ENCODE measurements at places on chromosomes 2 and 18.

GRCh38 chr2:208366215-208367127, 40.1 kb upstream of the PTH2R start:
- DNase-seq, result no peak

- no peak for DNase-seq
Observed at GRCh38 chr2:119472749-119473148, 41.1 kb downstream of the TMEM37 start.

- DNase-seq, result no peak
Observed at GRCh38 chr2:101619191-101619591, 78.3 kb upstream of the MAP4K4 start.

DNA sequence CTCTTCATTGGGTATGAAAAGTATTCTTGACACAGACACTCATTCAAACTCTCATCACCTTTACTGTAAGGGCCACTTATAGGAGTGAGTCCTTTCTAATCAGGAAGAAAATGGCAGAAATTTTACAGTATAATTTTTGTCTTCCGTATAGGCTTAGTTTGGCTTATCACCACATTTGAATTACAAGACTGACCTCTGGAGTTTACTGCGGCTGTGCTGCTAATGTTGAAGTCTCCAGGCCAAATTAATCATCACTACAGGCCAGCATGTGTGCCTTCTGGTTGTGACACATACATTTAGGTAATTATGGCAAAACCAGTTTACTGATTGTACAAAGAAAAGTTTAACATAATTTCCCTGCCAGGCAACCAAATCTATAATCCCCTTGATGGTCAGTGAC, 753.6 kb upstream of the GCFC2 start:
- no peak for DNase-seq

DNA sequence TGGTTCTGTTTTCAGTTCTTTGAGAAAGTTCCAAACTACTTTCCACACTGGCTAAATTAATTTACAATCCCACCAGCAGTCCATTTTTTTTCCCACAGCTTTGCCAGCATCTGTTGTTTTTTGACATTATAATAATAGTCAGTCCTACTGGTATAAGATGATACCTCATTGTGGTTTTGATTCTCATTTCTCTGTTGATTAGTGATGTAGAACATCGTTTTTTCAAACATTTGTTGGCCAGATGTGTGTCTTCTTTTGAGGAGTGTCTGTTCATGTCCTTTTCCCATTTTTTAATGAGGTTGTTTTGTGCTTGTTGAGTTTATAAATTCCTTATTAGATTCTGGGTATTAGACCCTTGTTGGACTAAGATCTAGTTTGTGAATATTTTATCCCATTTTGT, 376.8 kb upstream of the NT5C1B start:
- no peak for DNase-seq

DNA sequence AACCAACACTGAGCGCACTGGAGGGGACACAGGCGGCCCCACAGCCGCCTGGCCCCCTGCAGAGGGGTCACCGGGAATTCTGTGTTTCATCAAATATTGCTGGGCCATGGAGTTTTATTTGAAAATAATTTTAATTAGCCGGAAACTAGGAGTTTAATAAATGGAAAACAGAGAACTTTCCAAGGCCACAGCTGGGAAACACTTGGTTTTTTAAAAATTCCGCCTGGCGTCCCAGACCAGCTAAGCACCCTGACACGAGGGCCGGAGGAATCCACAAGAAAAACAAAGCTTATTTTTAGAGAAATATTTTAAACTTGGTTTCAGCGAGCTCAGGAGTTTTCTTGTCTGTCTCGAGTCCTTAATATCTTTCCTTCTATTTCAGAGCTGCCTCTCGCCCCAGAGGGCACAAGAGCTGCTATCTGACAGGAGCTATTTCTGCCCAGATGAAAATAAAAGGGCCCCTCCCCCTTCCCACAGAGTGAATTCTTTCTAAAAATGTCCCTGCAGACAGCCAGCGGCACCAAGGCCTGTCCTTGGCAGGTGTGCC, 8.2 kb downstream of the ZFP36L2 start:
- no peak for DNase-seq

GRCh38 chr2:143177096-143177786, 48.0 kb downstream of the ARHGAP15 start:
- no peak for DNase-seq

GRCh38 chr2:101781326-101781725, 83.8 kb downstream of the MAP4K4 start:
- no peak for DNase-seq

- peak; percentile 0 for DNase-seq
Observed at GRCh38 chr2:148926981-148927401, 52.0 kb downstream of the KIF5C start.

DNA sequence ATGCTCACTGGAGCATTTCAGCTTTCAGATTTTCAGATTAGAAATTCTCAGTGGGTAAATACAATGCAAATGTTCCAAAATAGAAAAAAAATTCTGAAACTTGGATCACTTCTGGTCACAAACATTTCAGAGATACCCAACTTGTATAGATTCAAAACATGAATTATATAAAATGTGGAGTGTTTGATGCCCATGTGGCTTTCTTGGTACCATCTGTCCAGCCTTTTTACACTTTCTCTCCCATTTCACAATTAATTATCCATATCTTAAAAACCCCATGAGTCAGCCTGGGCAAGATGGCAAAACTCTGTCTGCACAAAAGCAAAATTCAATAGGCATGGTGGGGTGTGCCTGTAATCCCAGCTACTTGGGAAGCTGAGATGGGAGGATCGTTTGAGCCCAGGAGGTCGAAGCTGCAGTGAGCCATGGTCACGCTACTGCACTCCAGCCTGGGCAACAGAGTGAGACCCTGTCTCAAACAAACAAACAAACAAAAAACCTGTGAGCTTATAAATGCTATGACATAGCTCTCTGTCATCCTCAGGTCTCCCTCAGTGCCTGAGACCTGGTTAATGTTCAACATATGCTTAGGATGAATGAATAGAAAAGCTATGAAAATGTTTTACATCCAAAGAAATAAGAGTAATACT, 146.3 kb upstream of the TTC39C start:
- no peak for DNase-seq

DNA sequence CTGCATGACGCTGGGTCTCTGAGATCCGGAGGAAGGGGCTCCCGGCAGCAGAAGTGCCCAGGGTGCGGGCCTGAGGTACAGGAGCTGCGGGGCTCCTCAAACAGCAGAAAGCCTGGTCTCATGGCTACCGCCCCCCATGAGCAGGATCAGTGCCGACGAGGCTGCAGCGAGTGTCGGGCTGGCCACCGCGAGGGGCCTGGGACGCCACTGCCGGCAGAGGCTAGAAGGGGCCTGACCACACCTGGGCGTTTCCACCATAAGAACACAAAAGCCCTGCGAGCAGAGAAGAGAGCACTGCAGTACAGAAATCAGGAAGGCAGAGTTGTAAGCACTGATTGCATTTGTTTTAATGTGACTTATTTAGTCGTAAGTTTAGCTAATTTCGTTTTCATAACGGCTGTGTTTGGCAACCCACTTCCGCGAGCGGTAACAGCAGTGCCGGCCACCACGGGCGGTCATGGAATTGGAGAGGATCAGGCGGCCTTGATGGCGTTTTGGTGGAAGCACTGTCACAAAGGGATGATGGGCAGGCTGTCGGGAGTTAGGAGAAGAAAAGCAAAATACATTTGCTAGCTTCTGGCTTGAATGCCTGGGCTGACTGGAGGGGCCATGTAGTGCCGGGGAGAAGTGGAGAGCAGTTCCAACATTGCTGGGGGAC, 117.4 kb downstream of the HDAC4 start:
- DNase-seq, result no peak

DNA sequence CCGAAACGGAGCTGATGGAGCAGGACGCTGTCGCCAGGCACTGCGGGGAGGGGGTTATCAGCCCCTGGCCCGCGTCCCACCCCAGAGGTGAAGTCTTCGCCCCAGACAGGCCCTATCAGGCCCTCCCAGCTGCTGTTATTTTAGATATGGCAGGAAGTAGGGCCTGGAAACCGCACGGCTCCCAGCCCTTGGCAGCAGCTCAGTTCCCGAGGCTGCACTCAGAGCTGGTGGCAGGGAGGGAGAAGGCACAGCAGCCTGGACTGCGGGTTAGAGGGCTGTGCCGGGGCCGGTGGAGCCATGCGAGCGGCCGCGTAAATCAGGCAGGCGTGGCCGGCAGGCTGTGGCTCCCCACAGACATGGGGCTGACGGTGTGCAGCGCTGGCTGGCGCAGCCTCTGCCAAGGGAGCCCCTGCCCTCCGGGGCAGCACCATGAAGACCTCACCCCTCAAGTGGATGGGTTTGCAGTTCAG, 111.4 kb downstream of the NFATC1 start:
- DNase-seq, result peak; percentile 92

DNA sequence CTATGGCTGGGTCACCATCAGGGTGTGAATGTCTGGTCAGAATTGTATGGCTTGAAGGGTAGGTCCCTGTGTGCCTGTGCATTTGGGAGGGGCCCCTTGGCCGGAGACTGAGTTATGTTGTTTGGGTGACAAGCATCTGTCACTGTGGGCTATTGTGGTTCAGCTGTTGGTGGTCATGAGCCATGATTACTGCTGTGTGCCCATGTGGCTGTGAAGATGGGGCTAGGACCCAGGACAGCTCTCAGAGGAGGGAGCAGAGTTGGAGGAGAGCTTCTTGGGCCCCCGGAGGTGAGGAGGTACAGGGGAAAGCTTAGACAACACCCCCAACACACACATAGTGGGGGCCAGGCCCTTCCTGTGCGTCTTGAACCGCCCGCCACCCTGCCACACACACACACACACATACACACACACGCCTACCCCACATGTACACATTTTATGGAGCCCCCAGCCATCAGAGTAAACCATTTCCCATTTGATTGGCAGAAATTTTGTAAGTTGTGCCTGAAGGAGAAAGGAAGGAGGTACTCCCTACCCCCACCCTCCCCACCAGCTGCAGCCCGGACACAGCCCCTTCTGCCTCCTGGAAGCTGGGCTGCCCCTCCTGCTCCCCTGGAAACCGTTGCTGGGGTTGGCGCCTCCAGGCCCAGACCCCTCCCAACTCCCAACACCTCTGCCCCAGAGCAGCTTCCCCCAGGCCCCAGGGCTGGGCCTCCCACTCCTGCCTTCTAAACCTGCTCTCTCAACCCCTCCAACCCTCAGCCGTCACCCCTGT, 2.0 kb downstream of the GAREM2 start:
- no peak for DNase-seq

DNA sequence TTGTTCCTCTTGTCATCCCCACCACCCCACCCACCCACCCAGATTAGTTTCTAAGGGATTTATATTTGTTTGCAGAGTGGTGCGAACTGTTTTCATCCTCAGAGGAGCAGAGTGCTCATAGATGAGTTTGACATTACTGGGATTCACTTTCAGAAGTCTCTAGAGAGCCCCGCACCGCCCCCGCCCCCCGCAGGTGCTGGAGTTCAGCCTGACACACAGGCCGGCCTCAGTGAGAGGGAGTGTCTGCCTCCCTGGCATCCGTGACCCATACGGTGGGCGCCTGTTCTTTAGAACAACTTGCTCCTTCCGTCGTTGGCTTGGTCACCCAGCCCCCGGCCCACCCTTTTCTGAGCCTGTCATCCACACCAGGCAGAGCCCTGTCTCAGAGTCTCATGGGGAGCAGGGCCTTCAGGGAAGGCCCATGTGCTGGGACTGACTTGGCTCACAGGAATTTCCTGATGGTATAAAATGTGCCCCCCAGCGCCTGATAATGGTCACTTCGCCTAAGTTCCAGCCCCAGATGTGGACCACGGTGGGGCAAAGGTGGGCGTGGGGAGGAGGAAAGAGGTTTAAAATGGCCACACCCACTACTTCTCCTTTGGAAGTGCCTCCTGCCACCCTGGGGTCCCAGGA, 44.3 kb downstream of the HPCAL1 start:
- peak; percentile 36 for DNase-seq

DNA sequence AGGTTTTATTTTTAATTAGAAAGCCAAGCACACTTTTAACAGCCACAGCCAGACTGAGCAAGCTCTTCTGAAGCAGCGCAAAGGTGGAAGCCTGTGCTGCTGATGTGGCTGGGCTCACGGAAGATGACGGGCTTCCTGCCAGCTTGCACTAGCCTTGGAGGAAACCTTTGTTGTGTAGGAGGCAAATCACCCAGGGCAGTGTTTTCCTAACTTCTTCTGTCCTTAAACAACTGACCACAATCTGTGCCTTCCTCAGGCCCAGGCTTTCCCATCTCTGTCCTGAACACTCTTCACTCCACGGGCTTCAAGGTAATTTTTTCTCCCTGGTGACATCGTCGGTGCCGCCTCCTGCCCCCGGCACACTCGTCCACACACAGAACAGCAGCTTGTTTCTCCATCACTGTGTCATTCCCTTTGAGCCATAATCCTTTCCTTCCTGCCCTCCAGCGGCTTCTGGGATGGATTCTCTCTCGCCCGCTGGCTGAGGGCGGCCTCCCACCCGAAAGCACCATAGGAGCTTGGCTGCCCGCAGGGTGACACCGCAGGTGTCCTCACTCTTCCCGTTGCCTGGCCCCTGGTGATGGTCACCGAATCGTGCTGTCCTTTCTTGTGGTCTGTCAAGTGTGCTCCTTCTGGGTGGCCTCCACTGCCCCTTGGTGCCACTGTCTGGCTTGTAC, 31.1 kb upstream of the INHBB start:
- peak; percentile 75 for DNase-seq

DNA sequence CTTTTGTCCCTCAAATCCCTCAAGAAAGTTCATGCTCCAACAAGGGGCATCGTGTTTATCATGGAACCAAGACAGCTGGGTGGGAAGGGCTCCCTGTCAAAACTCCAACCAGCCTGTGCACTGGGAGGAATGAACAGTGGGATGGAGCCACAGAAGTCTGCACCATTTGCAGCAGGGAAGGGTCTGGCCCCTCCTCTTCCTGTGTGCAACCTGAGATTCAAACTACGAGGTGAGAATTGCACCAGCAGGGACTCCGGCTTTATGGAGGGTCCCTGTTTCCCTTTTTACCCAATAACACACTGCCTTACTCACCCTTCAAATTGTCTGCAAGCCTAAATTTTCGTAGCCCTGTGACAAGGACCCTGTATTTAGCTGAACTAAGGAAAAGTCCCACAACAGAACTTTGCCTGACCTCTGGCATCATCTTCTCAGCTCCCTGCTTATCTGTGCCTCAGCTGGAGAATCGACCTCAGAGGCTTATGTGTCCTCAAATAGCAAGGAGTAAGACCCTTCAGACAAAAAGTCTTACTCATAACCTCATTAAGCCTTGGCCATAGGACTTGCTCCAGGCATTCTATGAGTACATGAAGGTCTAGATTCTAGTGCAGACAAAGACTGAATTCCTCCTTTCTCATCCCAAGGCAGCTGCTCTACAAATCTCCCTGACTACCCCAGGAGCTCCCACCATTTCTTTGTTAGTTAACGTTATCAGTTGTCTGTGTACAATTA, 178.3 kb upstream of the SERPINE2 start:
- no peak for DNase-seq

DNA sequence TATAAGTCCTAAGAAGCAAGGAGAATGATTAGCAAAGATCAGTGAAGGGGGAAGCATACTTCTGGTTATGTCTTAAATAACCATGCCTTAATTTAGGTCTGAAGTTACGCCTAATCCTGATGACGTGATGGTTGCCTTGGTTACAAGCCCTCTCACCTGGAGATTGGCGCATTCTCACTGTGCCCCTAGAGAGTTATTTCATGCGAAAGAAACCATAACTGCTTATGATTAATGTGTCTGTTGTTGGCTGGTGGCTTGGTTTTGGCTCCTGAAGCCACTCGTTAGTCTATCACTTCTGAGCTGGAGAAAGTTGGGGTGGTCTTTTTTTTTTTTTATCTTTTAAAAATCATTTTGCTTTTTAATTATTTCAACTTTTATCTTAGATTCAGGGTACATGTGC, 47.0 kb downstream of the TNFRSF11A start:
- no peak for DNase-seq

- DNase-seq, result no peak
Observed at GRCh38 chr2:121653035-121653434, 3.8 kb upstream of the CLASP1 start.

GRCh38 chr2:228927028-228928010, 343.8 kb downstream of the PID1 start:
- DNase-seq, result no peak
